ENCODE measurements at places on chromosomes 4 and X. TPM values are rescaled to one million over a fixed set of nuclear protein-coding genes. Genes with fewer than 3 reads are reported as not detected.

Gene STK32B
- total RNA-seq, result 0.12 TPM

Gene PPEF2
- total RNA-seq, result 0.15 TPM

Gene ADH7
- total RNA-seq, result not detected

Gene FHIP1A
- total RNA-seq, result 0.86 TPM

Gene MBNL3
- total RNA-seq, result 32.5 TPM

GRCh38 chrX:10514891-10515290, 105.5 kb downstream of the MID1 start:
- no peak overlapping the region for H3K27ac ChIP-seq
- H3K27me3 ChIP-seq, result no peaks in the 10 kb centered on the region
- DNase-seq, result no peak

- H3K27me3 ChIP-seq, result no peaks in the 10 kb centered on the region
- no peak overlapping the region for H3K27ac ChIP-seq
- H3K4me1 ChIP-seq, result no peaks in the 10 kb centered on the region
- no peak for DNase-seq
- no peaks in the 10 kb centered on the region for H3K36me3 ChIP-seq
Observed at GRCh38 chr4:22187203-22187820, 238.7 kb upstream of the KCNIP4 start.

DNA sequence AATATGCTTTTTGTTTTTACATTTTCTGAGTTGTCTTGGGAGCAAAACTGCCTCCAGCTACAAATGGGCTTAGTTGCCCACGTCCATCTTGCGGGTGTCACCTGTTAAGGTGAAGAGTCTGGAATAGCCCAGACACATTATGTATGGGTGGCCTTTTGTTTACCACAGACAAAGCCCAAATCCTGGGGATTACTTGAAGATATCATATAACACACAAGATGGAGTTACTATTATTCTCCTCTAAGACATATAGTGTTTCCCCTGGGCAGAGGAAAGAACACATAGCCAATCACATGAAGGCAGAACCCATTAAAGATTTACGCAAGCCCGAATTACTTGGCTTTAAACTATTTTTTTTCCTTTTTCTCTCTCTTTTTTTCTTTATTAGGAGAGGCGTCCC, 625.6 kb upstream of the FAM241A start:
- H3K27me3 ChIP-seq, result no peaks in the 10 kb centered on the region
- H3K4me1 ChIP-seq, result no peaks in the 10 kb centered on the region
- no peak overlapping the region for H3K27ac ChIP-seq
- no peak for DNase-seq
- H3K36me3 ChIP-seq, result no peaks in the 10 kb centered on the region

- DNase-seq, result no peak
- H3K4me3 ChIP-seq, result no peak overlapping the region
- H3K27me3 ChIP-seq, result no peaks in the 10 kb centered on the region
- no peaks in the 10 kb centered on the region for H3K36me3 ChIP-seq
- no peak overlapping the region for H3K27ac ChIP-seq
Observed at GRCh38 chr4:116005806-116006088, 892.3 kb upstream of the NDST4 start.

GRCh38 chr4:73434311-73434710, 1.7 kb upstream of the AFP start:
- no peak overlapping the region for H3K4me3 ChIP-seq
- no peak overlapping the region for H3K27ac ChIP-seq
- H3K27me3 ChIP-seq, result peaks cover 10% of the 10 kb centered on the region
- H3K4me1 ChIP-seq, result no peaks in the 10 kb centered on the region

GRCh38 chr4:89379511-89380044, 72.0 kb upstream of the GPRIN3 start:
- H3K36me3 ChIP-seq, result no peaks in the 10 kb centered on the region
- no peak for DNase-seq
- no peaks in the 10 kb centered on the region for H3K4me1 ChIP-seq
- H3K27ac ChIP-seq, result no peak overlapping the region
- no peak overlapping the region for H3K4me3 ChIP-seq
- H3K27me3 ChIP-seq, result no peaks in the 10 kb centered on the region

DNA sequence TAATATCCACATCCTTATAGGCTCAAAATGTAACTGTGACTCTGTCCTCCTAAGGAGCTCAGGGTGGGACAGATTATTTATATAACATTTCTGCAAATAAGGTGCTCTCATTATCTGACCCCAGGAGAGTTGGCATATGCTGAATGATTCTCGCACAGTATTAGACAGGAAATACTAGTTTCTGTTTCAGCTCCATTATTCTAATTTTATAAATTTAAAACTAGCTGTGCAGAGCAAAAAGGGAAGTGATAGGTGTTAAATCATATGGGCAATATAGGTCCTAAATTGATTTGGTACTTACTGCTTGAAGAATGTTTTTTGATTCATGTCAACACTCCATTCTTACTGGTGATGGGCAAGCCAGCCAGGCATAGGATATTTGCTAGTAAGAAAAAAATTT, 141.5 kb downstream of the GLRA2 start:
- no peaks in the 10 kb centered on the region for H3K36me3 ChIP-seq
- no peak for DNase-seq
- peaks cover 6% of the 10 kb centered on the region for H3K4me1 ChIP-seq
- H3K4me3 ChIP-seq, result no peak overlapping the region
- H3K27me3 ChIP-seq, result no peaks in the 10 kb centered on the region

Measured in T-helper 17 cell (primary cell).